ENCODE measurements at places on chromosomes 3 and 15.

- DNase-seq, result no peak
Measured at GRCh38 chr15:68733666-68734065, 87.0 kb downstream of the ANP32A start.

- no peak for DNase-seq
Measured at GRCh38 chr15:66879531-66880368, 177.7 kb downstream of the SMAD6 start.

DNA sequence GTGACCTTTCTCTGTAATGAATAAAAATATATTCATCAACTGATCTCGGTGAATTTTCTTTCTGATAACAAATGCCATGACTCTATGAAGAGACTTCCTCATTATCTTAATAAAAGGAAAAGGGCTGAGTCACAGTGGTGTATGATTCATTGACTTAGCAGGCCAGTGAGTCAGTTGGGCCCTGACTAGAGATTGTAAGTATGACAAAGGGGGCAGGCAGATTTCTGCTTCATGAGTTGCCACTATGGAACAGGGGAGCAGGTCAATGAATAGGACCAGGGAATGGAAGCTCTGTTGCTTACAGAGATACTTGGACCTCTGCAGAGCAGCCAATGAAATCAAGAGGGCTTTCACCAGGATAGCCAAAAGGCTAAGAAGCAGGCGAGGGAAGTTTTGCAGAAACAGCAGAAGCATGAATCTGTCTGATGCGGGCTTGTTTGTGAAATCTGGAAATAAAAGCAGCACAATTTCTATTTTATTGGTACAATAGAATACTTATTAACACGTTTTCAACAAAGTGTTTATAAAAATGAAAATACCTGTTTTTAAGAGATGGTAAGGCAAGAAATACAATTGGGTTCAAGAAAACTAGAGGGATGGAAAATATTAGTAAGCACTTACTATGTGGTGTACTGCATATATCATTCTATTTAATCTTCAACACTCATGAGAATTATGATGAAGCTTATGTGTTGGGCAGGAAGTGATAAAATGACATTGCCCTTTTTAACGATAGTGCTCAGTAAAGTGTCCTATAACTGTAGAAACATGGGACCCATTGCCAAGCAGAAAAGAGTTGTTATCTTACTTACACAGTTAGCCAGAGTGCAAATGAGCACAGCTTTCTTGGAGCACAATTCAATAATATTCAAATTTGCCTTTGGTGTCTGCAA is 169.8 kb upstream of the MYRIP start:
- DNase-seq, result no peak

DNA sequence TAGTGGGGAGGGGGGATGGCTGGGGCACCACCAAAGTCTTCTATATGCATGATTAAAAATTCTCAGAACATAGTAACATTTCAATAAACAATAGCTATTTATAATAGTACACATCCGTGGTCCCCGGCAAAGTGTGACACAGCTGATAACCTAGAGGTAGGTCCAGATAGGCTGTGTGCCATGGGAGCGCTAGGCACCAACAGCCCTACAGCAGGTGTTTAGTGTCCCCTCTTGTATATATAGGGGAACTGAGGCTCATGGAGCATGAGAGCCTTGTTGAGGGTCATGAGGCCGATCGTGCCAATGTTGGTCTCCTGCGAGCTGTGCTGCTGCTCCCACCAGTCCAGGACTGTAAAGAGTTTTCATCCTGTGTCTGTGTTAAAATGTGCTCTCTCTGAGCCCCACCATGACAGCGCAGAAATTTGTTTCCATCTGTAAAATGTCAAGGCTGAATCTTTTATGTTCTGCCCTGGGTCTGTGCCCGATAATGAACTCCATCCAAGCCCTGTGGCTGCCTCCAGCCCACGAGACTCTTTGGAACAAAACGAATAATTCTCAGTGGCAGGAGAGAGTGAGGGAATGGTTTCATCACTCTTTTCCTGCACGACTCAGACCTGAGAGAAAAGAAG is 14.5 kb downstream of the TMEM158 start:
- no peak for DNase-seq

GRCh38 chr3:100395679-100396431 is 5.0 kb downstream of the TOMM70 start:
- DNase-seq, result peak; percentile 3

DNA sequence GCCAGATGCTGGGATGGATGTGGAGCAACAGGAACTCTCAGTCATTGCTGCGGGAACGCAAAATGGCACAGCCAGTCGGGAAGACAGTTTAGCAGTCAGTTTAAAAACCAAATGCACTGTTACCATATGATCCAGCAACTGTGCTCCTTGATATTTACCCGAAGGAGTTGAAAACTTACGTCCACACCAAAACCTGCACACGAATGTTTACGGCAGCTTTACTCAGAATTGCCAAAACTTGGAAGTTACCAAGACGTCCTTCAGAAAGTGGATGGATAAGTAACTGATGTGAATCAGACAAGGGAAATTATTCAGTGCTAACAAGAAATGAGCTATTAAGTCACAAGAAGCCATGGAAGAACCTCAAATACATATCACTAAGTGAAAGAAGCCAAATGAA is 36.1 kb upstream of the SLC41A3 start:
- no peak for DNase-seq

- DNase-seq, result no peak
Measured at GRCh38 chr15:47437491-47437890, 279.8 kb upstream of the SEMA6D start.

All from GM12865 (cell line).